ENCODE measurements at places on chromosomes 4 and X. TPM values are rescaled to one million over a fixed set of nuclear protein-coding genes. Genes with fewer than 3 reads are reported as not detected.

TNMD gene
- not detected for total RNA-seq

GAGE2A gene
- not detected for total RNA-seq

GRCh38 chr4:45569619-45570018, 554.2 kb downstream of the GABRG1 start:
- DNase-seq = no peak

GRCh38 chr4:3671571-3672464, 94.4 kb upstream of the ADRA2C start:
- no peak for DNase-seq

GRCh38 chrX:47482065-47482511, 934 bp downstream of the ZNF41 start:
- DNase-seq = no peak

DNA sequence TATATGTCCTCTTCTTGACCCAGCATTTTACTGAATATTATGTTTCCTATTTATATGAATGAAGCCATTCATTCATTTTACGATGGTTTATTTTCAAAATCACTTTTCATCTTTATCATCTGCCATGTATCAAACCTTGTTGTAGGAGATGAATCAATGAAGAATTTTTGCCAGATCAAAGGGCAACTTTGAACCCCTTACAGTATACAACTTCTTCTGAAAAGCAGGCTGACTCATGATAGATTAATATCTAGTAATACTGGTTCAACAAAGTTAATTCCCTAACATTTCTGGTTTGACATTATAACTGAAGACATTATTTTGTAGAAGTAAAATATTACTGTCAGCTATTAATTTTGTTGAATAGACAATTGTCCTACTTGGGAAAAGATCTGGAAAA, 226.0 kb downstream of the RPA4 start:
- no peak for DNase-seq

DNA sequence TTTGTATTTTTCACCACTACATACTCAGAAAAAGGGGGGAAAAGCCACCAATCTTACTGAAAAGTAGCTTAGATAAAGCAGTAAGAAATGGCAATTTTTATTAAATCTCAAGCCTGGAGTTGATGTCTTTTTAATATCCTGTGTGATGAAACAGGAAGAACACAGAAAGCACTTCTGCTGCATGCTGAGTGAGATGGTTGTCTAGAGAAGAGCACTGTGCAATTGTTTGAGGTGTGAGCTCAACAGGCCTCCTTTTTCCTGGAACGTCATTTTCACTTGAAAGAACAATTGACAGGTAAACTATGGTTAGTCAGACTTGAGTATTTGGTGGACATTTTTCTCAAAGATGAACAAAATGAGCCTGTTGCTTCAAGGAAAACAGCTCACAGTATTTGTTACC, 73.9 kb downstream of the RTL5 start:
- no peak for DNase-seq

Data from endothelial cell (in vitro differentiated cells).